ENCODE measurements at places on chromosomes 12 and 14. TPM values are rescaled to one million over a fixed set of nuclear protein-coding genes. Genes with fewer than 3 reads are reported as not detected.

NAV3 gene
- total RNA-seq, result 35.7 TPM

LRP1-AS gene
- not detected for total RNA-seq

INF2 gene
- 246 TPM for total RNA-seq

APOF gene
- total RNA-seq, result not detected

SELPLG gene
- total RNA-seq, result 4.5 TPM

Measured in tibial nerve (tissue), 4 donors.